ENCODE measurements at places on chromosomes 11 and 22.

DNA sequence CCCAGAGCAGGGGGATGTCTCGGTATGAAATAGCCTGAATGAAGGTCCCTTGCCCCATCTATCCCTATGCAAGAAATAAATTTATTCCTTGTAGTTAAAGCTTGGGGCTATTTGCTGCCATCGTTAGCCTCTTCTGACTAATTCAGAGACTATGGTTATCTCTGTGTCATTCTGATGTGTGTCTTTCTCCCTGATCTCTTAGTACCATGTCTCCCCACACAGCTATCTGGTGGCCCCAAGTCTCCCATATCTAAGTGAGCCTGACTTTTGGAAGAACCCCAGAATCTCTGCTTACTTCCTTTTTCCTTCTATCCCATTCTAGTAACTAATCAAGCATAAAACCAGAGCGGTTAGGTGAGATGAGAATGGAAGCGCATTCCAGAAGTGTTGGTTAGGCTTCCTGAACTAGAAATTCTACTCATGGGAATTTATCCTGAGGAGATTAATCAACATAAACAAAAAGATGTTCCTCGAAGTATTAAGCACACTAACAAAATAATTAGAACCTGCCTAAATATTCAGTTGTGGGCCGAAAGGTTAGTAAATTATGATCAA, 71.4 kb upstream of the BMAL1 start:
- DNase-seq, result no peak

DNA sequence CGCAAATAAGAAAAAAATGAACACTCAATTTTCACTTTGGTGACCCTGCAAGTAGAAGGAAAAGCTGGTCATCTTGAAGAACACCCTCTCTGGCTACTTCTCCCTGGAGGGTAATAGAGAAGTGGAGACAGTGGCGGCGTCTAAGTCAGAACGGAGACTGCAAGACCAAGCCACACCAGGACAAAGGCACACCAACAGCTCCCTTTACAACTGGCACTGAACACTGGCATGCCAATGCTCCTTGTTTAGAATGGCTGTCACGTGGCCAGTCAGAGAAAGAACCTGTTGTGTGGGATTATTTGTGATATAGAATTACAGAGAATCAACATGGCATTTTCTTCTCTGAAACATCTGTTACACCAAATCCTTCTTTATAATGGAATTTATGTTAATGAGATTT, 61.3 kb upstream of the YPEL1 start:
- no peak for DNase-seq

DNA sequence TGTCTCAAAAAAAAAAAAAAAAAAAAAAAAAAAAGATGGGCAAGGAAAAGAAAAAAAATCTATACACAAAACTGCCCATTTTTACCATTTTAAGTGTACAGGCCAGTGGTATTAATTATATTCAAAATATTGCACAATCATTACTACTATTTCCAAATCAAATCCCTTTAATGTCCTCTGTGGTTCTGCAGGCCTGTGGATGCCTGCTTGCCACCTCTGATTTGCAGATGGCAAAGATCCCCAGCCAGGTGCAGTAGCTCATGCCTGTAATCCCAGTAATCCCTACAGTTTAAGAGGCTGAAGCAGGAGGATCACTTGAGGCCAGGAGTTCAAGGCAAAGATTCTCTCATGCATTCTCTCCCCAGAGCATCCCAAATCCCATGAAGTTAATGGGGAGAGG, 20.2 kb downstream of the RFPL1 start:
- DNase-seq, result no peak

- DNase-seq, result no peak
These were observed 11.9 kb upstream of the CSF2RB start for GRCh38 chr22:36901411-36902142.

DNA sequence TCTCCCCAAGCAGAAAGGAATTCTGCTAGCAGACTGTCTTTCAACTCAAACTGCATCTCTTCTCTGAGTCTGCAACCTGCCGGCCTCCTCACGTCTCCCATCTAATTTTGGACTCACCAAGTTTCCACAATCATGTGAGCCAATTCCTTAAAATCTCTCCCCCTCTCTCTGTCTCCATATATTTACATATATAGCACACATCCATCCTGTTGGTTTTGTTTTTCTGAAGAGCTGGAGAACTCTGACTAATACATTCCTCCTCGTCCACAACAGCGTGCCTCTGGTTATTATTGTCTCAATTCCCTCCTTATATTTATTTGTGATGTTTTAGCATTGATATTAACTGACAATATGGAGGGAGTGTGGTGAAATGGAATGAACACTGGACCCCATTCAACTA, 29.6 kb upstream of the FJX1 start:
- DNase-seq, result peak; percentile 59

GRCh38 chr22:24427500-24428164, at the start of gene ADORA2A:
Gene ADORA2A (plus strand): TSS chr22:24427599. CDS start chr22:24433405, 5,806 bp downstream.
- no peak for DNase-seq

GRCh38 chr22:46596819-46597218, 23.4 kb upstream of the GRAMD4 start:
- no peak for DNase-seq
